Activated CD4-positive, alpha-beta T cell treated with anti-CD3 and anti-CD28 coated beads for 24 hours (primary cell): ENCODE measurements at places on chromosomes 11 and 22.

- no peak for DNase-seq
Observed at GRCh38 chr11:14977101-14977880, 5.1 kb upstream of the CALCA start.

DNA sequence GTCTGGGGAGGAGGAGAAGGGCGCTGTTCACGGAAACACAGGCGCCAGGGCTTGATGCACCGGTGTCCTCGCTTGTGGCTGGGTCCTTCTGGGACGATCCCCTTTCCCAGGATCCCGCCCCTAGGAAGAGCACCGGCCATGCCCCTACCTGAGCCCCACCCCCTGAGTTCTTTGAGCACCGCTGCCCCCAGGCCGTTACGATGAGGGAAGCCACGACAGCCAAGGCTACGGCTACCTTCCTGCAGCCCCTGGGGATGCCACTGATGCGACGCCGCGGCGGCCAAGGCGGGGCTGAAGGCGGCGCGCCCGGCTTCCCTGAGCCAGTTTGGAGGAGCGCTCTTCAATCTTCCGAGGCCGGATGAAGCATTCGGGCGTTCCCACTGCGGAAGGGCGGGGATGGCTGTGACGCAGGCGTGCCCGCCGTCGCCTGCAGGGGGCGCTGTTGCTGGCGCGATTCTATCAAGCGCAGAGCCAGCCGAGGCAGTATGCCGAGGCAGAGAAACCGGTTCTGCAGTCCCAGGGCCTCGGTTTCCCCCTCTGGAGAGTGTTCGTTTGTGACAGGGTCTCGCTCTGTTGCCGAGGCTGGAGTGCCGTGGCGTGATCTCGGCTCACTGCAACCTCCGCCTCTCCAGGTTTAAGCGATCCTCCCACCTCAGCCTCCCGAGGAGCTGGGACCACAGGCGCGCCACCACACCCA is 9.7 kb upstream of the NEFH start:
- peak; percentile 56 for DNase-seq

DNA sequence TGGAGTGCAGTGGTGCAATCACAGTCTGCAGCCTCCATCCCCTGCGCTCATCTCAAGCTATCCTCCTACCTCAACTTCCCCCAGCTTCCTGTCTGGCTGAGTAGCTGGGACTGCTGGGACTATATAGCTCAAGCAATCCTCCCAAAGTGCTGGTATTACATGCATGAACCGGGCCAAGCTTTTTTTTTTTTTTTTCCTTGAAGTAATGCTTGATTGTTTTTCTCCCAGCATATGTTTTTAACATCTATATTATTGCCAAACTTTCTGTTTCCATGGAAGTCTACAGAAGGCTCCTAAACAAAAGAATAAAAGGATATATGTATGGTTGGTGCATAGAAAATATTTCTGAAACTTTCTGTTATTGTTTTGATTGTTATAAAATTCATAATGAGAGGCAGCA is 853.6 kb downstream of the KCNA4 start:
- DNase-seq, result no peak

- no peak for DNase-seq
Observed at GRCh38 chr11:55707029-55707428, 45.0 kb downstream of the OR4C6 start.

DNA sequence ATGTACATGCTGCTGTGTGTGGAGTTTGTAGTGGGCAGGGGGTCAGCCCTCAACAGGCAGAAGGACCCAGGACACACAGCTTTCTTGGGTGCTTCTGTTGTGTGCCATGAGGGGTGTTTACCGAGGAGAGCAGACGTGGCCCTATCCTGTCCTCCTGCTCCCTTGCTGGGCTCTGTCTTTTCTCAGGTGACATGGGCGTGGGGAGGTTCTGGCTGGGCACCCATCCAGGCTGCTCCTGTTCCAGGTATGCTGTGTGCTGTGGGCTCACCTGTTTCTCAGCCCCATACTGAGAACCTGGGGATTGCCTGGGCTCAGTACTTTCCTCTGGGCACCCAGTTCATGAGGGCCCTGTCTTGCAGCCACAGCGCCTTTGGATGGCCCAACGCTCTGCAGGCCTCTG is 23.3 kb downstream of the MICALL1 start:
- DNase-seq, result no peak

- DNase-seq, result no peak
Observed at GRCh38 chr22:46462726-46463371, 74.6 kb downstream of the CELSR1 start.

DNA sequence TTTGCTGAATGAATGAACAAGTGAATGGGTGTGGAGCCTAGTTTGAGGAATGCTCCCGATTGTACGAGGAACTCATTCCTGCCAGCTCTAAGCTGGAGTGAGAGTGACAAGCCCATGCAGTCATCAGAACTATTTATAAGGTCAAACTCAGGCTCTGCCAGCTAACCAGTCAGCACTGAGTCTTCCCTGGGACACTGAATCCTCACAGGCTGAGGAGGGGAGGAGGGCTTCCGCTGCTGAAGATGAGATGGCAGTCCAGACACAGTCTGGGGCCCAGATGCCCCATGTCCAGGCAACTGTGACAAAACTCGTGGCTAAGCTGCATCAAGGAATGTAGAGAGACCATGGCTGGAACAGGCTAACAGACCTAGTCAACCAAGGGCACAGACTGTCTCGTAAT is 4.0 kb downstream of the LRP4 start:
- DNase-seq, result no peak

- DNase-seq, result no peak
Observed at GRCh38 chr11:86676533-86677154, 4.2 kb upstream of the ME3 start.
